ENCODE measurements at places on chromosomes 2 and 18.

GRCh38 chr2:78718024-78718423 is 307.5 kb upstream of the REG3G start:
- DNase-seq: no peak

GRCh38 chr2:105747991-105748390 is 3.3 kb downstream of the NCK2 start:
- no peak for DNase-seq

DNA sequence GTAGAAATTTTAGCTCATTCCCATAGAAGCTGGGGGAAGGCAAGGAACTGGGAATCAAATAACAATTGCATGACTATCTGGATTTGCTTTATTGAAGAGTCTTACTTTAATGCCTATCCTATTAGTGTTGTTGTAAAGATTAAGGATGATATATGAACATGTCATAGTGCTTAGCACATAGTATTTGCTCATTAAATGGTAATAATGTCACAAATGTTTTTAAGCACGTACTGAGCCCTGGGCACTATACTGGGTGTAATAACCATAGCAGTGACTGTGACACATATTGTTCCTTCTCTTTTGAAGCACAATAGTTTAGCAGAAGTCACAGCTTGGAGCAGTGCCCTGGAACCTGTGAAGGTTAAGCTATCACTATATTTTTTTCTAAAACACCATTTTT is 47.2 kb upstream of the DTNB start:
- no peak for DNase-seq

GRCh38 chr18:74836296-74837139 is 238.8 kb downstream of the ZNF407 start:
- peak; percentile 2 for DNase-seq

- peak; percentile 75 for DNase-seq
These were observed 244.9 kb downstream of the LOXHD1 start for GRCh38 chr18:46411867-46412690.

- DNase-seq: no peak
These were observed 128.2 kb upstream of the IL1R2 start for GRCh38 chr2:101863534-101863933.

DNA sequence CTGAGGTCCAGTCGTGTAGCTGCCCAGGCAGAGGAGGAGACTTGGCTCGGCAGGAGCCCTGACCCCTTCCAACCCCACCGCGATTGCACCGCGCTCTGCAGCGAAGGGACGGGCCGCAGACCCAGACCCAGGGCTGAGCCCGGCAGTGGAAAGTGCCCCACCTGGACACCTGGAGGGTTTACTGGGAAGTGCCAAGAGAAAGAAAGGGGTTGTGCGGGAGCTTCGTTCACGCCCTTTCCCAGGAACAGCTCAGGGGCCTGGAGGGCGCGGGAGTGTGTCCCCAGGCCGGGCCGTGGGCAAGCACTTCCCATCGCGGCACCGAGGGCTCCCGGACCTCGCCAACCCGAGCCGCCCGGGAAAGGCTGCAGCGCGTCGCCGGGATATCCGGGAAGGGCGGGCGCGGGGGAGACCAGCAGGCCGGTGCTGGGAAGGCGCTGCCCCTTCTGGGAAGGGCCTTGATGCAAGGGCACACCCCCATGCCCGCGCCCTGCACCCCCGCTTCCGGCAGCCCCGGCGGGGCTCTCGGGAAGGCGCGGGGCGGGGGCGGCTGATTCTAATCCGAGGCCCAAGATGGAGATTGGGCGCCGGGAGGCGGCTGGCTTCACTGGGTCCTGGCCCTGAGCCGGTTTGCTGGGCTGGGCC is 36.1 kb upstream of the MRPL33 start:
- no peak for DNase-seq

DNA sequence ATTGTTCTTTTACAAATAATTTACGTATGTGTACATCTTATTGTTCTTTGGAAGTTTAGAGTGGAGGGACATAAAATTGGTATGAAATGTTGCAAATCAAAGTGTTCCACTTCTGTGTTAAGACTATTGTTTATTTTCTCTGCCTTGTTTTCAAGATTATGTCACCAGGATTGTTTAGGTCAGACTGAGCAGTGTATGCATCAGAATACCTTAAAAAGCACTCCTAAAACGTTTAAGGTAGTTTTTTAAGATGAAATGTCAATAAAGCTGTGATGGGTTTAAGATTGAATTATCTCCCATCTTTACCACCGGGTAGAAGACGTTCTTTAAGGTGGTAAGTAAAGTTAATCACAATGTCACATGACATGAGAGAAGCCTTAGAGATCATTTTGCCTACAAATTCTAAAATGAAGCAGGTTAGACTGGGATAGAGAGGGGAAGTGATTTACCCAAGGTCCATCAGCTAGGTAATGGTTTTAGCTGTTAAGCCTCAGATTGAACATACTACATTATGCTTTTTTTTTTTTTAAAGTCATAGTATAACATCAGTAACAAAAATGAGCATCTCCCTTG is 10.6 kb downstream of the VAPA start:
- no peak for DNase-seq

DNA sequence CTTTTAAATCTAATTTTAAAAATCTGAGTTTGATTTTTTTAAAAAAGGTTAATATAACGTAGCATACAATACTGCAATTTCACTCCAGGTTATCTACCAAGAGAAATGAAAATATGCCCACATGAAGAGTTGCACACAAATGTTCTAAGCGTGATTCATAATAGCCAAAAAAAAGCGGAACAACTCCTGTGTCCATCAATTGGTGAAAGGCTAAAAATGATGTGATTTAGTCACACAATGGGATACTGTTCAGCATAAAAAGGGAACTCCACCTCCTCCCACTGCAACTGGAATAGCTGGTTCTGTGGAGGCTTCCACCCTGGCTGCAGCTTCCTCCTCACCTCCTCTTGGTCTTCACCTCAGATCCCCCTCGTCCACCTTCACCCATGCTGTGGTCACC is 132.8 kb downstream of the PIK3C3 start:
- DNase-seq: no peak

- no peak for DNase-seq
These were observed 1209.3 kb upstream of the CHAC2 start for GRCh38 chr2:52558265-52558664.

DNA sequence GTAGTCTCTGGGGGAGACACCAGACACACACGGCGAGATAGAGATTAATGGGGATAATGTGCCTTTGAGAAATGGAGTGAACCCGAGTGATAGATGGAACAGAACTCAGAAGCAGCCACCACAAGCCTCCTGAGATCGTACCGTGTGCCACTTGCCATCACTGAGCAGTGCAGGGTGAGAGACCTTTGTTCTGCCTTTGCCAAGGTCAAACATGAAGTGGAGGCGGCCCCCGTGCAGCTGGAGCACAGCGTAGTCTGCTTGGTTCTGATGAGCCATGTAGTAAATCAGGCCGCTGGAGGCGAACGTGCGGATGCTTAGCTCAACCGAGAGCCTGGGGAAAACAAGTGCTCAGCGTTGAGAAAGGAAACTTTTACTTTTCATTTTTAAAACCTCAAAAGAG is 167.0 kb downstream of the LAMA1 start:
- no peak for DNase-seq

GRCh38 chr18:3405713-3406112 is 44.3 kb upstream of the TGIF1 start:
- no peak for DNase-seq

GRCh38 chr18:55219823-55220222 is 260.6 kb upstream of the CCDC68 start:
- DNase-seq: no peak

DNA sequence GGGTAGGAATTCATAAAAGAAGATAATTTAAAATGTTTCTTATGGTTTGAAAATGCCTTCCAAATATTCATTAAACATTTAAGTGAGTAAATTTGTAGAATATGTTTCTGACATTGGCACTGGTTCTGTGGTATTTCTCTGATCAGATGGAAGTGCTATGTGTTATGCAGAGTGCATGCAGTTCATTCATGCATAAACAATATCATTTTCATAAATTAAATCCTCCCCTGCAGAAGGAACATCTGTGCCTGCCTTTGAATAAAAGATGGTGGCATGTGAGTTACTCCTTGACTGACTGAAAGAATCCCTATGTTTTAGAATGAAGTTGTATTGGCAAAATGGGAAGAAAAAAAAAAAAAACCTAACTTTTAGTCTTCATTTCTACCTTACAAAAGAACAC is 5.9 kb downstream of the NEUROD1 start:
- peak; percentile 92 for DNase-seq

GRCh38 chr2:173884025-173884802 is 81.0 kb downstream of the SP3 start:
- no peak for DNase-seq

DNA sequence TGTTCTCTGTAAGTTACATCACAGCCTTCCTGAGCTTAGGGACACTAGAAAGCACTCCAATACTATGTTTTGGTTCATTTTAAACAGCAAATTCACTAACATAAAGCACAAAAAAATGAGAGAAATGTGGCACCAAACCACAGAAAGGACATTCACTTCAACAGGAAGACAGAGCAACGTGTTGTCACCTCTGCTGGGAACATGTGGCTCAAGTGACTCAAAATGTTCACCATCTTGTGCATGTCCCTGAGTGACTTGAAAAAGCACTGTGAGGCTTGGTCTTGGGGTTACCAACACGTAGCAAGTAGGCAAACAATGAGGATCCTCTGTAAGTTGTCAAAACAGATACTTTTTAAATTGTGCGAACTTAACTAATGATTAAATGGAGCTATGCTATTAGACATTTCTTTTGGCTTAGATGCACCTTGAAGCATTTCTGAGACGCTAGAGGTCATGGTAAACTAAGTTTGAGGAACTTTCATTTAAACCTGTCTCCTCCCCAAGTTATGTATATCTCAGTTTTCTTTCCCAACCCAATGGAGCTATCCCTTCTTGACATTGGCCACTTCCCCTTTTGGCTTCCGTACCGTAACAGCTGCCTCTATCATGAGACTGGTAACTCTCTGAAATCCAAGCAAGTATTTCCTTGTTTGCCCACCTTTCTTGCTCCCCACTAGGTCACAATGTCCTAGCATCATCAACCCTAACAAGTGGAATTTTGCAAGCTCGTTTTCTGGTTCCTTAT is 14.0 kb upstream of the ST6GAL2 start:
- DNase-seq: no peak

DNA sequence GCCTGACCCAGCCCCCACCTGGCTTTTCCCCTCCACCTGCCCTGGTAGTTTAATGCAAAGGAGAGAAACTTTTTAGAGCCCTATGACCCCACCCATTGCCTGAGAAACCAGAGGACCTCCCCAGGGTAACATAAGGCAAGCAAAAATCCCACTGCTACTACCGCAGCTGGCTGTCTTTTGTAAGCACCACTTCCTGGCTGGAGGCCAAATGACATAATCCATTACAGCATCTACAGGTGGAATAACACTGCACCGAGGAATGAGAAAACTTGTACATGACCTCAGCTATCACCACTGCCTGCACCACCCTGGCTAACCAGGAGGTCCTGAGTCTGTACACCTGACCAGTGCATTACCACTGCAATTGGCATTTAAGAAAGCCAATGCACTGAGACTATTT is 149.6 kb upstream of the GALNT5 start:
- DNase-seq: peak; percentile 88

DNA sequence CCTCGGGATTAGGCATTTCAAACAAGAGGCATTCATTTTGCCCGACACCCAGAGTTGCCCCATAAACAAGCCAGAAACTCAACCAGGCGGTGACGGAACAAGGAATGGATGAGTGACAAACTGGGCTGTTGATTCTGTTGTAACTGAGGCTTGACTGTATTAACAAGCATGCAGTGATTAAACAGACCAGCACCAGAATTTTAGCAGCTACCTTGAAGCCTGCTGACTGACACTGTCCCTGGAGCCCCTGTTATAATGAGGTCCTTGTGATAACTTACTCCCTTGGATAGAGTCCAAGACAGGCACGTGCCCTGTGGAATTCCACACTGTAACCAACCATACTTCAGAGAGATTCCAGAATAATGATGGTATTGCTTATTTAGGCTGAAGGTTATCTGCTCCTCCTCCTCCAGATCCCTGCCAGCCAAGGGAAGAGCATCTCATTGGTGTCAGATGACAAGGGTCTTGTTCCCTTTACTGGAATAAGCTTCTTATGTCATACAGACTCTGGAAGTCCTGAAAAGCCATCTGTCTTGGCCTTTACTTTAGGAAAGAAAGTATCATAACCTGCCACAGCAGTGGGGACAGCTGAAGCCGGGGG is 97.1 kb upstream of the RMDN2 start:
- peak; percentile 76 for DNase-seq

GRCh38 chr2:150552041-150552820 is 64.8 kb upstream of the RND3 start:
- no peak for DNase-seq

DNA sequence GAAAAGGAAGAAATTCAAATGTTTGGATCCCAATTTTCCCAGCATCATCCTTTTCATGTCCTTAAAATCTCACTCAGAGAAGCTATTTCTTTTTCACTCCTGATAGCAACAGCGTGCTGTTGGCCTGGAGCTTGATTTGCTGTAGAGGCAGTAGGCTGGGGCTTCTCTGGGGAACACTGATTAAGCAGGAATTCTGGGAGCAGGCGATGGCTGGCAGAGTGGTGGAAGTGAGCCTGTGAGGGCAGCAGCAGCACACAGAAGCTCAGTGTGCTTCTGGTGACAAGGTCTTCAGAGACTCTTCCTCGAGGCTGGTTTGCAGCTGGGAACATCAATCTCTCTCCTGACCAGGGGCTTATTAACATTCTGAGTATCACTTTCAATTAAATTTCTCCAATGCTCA is 284.6 kb downstream of the DPP10 start:
- no peak for DNase-seq

DNA sequence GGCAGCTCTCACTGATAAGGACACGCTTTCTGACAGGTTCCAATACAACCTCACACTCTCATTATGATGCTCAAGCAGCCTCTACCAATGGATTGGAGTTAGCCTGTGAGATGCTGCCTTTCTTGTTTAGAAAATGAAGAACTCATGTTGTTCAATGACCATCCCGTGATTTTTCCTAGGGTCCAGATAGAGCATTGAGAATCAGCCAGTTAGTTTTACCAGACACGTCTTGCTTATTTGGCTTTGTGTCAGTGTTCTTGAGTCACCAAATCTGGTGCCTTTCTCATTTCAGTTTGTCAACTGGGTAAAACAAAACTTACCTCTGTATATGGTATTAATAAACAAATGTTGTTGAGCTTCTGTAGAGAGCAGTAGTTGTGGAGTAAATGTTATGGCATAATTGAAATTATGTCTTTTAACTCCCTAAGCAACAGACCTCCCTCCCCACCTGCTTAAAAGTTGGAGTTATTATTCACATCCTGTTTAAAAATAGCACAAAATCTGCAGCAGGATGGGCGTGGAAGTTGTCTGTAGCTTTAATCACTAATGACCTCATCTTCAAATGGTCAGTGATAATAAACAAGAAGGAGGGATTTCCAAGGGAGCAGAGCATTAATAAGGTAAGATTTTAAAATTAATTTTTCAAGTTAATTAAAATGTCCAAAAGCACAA is 167.3 kb downstream of the HRH4 start:
- DNase-seq: no peak

- no peak for DNase-seq
These were observed 6.6 kb upstream of the STEAP3 start for GRCh38 chr2:119216994-119217393.

All from NCI-H2171 treated with DMSO at 0.1 percent for 48 hours (cell line).